ENCODE measurements at places on chromosomes 5 and 9.

DNA sequence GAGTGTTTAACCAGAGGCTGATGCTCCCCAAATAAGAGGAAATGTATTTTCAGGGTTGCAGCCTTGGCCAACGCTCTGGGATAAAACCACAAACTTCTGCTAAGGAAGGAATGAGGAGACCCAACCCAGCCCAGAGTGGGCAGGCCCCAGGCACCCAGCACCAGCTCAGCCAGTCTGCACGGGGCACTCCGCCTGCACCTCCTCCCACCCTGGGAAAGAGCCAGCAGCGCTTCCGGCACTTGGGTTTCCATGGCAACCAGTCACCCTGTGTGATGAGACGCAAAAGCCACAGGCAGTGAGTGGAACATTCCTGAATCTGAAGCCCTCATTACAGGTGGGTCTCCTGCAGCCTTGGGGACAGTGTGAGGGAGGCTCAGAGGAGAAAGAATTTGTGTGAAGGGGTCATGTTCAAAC, 85.2 kb upstream of the ZBTB43 start:
- DNase-seq = peak; percentile 30

DNA sequence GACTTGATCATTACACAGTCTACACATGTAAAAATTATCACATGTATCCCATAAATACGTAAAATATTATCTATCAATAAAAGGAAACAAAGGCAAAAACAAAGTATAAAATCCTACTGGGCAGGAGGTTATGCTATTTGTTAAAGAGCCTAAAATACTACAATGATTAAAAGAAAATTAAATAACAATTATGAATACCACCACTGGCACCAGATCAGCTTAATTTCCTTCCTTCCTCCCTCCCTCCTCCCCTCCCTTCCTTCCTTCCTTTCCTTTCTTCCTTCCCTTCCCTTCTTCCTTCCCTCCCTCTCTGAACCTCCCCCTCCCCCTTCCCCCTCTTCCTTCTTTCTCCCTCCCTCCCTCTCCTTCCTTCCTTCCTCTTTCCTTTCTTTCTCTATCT, 127.3 kb downstream of the HOMER1 start:
- no peak for DNase-seq

- no peak for DNase-seq
Observed at GRCh38 chr5:156479849-156480248, 152.9 kb downstream of the SGCD start.

- DNase-seq = no peak
Observed at GRCh38 chr9:134661299-134661698, 19.7 kb downstream of the COL5A1 start.

GRCh38 chr5:53397845-53398244, 82.6 kb upstream of the FST start:
- peak; percentile 21 for DNase-seq

DNA sequence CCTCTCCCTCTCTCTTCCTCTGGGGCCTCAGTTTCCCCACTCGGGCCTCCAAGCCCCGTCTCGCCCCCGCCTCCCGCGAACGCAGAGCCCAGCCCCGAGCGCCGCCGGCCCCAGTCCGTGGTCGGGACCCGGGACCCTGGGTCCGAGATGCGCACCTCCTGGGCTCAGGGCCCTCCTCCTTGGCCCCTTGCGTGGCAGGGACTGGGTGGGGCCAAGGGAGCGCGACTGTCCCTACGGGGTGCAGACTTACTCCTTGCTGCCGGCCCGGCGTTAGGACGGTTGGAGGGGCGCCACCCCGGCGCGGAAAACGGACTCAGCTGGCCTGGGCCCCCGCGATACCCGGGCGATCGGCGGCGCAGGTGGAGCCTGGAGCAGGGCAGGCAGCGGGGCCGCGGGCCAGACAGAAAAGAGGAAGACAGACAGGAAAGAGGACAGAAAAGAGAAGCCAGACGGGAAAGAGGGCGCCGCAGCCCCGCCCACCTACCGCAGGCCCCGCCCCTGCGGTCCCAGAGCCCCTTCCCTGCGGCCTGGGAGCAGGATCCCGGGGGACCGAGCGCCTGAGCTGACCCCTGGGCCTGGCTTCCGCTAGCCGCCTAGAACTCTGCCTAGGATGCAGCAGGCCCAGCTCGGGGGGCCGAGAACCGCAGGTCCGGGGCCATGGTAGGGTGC, at the start of gene GBGT1:
Gene GBGT1 (minus strand): TSS at position 411 of the 669 bp plus-strand sequence. CDS start 1,502 bp downstream, outside the sequence.
- no peak for DNase-seq

DNA sequence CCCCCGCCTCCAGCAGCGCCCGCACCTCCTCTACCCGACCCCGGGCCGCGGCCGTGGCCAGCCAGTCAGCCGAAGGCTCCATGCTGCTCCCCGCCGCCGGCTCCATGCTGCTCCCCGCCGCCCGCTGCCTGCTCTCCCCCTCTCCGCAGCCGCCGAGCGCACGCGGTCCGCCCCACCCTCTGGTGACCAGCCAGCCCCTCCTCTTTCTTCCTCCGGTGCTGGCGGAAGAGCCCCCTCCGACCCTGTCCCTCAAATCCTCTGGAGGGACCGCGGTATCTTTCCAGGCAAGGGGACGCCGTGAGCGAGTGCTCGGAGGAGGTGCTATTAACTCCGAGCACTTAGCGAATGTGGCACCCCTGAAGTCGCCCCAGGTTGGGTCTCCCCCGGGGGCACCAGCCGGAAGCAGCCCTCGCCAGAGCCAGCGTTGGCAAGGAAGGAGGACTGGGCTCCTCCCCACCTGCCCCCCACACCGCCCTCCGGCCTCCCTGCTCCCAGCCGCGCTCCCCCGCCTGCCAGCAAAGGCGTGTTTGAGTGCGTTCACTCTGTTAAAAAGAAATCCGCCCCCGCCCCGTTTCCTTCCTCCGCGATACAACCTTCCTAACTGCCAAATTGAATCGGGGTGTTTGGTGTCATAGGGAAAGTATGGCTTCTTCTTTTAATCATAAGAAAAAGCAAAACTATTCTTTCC, 19.3 kb downstream of the CDKN2A start:
- DNase-seq = no peak

- DNase-seq = no peak
Observed at GRCh38 chr5:116572350-116573278, 2.0 kb downstream of the SEMA6A start.

DNA sequence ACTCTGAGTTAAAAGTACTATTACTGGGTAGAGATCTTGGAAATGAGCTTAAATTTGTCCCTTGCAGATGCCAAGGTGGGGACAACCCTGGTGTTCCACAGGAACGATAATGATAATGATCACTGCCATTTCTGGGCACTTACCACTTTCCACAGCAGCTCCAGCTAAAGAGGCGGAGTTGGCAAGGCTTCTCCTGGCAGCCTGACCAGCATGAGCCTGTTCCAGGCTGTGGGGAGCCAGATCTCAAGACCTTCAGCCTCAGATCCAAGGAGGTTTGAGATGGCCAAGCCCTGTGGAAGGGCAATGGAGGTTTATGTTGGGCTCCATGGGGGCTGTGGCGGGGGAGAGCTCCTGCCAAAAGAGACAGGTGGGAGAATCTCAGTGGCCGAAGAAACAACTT, 244.9 kb upstream of the MVB12B start:
- no peak for DNase-seq

- DNase-seq = no peak
Observed at GRCh38 chr9:79687131-79687447, 115.3 kb downstream of the TLE4 start.

DNA sequence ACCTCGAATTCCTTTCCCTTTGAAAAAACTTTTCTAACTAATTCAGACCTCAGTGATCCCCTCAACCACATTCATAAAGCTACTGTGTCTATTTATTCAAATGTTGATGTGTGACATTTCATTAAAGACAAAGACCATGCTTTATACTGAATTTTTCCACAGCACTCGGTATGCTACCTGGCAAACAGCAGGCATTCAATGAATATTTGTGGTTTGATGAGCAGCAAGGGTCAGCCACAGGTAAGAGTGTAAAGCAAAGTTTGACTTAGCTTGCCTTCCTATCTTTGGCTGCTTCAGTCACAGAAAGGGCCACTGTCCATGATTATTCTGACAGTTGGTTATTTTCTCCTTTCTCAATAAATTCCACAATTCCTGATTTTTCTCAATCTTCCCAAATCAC, 5.1 kb upstream of the CDC42SE2 start:
- no peak for DNase-seq

GRCh38 chr5:95959888-95960666, 1.6 kb downstream of the ELL2 start:
- peak; percentile 32 for DNase-seq

DNA sequence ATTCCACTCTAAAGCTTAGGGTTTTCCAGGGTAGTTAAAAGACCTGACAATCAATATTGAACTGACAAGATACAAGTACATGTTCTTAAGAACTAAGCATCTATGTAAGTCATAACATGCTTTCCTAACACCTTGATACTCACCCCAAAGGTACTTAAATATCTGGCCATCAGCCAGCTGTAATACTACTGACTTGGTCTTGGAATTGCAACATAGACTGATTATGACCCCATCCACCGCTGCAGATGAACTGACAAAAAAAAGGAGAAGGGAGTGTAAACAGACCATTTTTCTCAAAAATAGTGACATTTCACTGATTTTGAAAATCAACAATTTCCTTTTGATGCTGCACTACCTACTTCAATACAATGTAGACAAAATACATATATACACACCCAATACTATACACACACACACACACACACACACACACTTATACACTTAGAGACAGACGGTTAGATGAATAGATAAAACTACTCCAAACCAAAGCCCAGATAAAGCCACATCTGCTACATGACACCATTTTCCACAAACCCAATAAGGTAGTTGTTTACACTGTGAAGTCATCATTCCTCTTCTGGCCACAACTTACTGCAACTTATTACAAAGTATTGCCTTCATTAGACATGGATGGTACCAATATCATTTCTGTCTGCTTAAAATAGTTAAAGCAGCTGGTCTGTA, 30.4 kb downstream of the ELP1 start:
- no peak for DNase-seq

GRCh38 chr9:130933114-130934046, 5.7 kb downstream of the FIBCD1 start:
- no peak for DNase-seq

DNA sequence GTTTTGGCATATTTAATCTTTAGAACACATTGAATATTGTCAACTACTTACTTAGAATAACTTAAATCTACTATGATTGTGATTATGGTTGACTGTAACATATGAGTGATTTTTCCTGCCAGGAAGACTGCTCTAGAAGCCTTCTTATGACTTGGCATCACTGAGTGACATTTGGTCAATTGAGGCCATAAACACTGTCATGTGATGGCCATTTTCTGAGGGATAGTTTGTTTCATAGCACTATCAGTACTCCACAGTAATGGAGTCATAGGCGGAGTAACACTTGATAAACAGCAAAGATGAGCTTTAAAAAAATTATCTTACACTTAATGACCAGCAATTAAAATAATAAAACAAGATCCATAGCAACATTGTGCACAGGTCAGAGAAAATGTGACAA, 31.0 kb downstream of the C9orf40 start:
- DNase-seq = no peak

- no peak for DNase-seq
Observed at GRCh38 chr9:90105773-90106172, 501.0 kb downstream of the GADD45G start.

DNA sequence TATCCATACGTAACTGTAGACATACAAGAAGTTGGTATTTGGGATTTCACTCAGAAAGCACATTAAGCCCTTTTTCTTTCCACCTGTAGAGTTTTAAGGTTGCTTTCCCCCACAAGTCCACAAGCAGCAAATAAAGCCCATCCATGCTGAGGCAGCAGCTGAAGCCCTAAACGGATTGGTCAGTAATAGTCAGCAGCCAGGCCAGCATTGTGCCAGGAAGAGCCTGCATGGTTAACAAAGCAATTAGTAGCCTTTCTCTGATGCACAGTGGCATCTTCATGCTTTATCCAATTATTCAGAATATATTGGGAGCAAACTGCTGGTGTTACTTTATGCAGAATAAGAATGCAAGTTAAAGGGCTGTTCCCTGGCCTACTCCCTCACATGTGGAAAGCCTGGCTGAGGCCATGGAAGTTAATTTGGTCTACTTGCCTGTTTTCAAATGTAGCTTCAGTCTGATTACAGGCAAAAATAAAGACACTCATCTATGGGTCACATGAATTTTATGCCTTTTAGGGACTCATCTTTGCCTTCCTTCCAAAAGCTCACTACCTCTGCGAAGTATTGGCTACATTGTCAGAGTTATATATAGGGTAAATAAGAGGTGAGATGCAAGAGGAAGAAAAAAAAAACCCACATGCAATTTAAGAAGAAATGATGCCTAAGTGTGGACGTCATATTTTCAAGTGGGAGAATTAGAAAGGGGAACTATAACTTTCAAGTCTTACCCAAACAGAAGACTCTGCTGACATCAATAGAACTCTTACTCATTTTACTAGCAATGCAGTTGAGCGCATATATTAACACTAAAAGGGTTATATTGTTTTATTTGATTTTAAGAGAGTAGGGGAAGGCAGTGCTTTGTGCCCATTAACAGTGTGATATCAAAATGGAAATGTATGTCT, 15.9 kb downstream of the EBF1 start:
- DNase-seq = no peak

DNA sequence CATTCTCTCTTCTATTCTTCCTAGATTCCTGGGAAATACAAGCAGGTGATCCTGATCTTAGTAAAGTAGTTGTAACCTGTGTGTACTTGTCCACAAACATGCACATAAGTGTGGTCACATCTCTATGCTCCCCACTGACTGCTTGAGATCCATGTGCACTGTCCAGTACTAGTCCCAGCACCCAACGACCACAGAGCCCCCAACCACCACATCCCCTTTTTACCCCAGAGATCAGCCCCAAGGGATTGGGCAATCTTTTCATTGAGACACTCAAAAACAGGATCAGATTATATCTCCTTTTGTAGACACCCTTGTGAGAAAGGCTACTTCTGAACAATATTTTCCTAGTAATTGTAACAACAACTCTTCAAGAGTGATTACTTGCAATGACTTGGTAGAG, 240.6 kb downstream of the ACTL7B start:
- no peak for DNase-seq

DNA sequence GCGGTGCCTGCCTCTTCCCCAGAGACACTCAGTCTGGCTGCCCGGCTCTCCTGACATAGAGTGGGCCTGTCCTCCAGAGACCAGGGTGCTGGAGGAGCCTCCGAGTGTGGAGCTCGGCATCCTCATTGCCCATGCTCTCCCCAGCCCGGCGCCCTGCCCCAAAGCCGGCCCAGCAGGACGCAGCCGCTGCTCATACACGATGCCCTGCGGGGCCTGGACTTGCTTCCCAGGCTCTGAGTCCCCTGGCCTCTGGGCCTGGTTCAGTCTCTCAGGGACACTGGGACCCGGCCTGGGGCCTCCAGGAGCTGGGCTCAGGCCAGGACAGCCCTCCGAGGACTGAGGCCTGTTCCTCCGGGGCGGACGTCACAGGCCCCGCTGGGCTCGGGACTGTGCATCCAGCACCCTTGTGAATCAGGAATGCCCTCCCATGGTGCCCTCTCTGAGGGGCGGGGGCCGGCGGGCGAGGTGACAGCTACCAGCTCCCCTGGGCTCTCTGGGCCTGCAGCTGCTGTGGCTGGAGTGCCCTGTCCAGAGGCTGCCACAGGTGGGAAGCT, 23.2 kb downstream of the TPPP start:
- DNase-seq = no peak

Data from SW 1271 (cell line).